ENCODE measurements at places on chromosomes 11 and 22.

DNA sequence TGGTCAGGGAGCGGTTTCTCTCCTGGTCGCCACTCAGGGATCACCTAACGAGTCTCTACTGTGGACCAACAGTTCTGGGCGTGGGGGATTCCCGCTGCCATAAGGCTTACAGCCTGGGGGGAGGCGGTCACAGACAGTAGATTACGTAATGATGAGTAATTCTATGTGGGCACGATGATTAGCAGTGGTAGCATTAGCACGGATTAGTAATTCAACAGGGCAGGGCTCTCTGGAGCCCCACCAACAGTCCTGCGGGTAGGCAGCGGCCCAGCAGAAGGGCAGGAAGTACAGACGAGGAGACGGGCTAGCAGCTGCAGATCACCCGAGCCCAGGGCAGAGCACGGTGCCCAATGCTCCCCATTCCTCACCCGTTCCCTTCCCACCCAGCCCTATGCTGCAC is 3.6 kb downstream of the SHISAL1 start:
- peak; percentile 89 for DNase-seq

DNA sequence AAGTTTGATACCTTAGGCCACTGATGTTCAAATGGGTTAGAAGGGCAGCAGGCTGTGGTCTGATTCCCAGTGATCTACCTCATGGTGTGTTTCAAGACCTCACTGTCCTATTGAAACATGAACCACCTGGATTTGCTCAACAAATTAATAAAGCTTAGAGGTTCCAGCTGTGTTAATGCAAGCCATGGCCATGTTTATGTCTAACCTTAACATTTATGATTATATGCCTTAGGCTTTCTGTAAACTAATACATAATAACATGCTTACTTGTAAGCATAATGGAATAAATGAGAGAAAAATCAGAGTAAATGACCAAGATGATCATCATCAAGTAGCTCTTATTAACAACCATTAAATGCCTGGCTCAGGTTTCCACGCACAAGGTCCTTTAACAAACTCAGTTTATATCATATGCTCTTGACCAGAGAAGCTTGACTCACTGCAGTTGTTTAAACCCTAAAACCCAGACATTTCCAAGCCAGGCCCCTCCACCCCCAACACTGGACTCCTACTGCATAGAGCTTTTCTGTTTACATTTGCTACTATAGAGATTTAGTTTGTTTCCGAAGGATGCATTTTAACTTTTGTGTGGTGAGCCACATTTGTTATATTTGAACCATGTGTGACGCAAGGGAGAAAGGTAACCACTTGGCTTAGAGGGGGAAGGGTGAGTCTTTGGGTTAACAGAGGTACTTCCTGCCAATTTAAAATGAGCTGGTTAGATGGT is 43.7 kb downstream of the KREMEN1 start:
- peak; percentile 42 for DNase-seq

DNA sequence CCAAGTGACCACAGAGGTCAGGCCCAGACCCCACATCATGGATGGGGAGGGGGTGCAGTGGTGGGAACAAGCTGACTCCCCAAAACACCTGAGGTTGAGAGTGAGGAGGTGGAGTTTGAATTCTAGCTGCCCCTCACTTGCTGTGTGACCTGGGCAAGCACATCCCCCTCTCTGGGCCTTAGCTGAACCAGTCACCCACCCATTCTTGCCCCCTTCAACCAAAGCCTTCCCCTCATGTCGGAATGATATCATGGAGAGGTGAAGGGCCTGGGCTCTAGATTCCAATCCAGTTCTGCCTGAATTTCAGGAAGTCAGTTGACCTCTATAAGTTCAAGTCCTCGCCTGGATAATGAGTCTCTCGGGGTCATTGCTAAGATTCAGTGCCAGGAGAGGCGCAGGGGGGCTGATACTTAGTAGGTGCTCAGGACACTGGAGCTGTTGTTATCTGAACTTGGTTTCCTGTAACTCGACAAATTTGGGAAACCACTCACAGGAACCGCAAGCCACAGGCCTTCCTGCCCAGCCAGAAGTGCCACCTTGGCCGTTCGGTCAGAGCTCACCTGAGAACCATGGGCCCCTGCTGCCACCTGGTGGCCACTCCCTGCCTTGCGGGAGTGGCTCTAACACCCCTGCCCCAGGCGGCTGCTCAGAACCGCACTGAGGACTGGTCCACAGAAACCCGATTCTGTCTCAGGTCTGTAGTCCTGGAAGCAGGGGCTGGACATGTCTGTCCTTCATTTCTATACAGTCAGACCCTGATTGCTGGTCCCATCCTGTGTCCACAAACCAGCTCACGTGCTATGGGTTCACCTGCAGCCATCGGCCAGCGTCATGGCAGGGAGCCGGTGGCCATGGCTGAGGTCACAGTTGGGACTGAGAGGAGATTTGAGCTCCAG is 6.9 kb downstream of the CDC42EP1 start:
- peak; percentile 86 for DNase-seq

- no peak for DNase-seq
Measured at GRCh38 chr11:22774716-22775115, 54.9 kb downstream of the SVIP start.

DNA sequence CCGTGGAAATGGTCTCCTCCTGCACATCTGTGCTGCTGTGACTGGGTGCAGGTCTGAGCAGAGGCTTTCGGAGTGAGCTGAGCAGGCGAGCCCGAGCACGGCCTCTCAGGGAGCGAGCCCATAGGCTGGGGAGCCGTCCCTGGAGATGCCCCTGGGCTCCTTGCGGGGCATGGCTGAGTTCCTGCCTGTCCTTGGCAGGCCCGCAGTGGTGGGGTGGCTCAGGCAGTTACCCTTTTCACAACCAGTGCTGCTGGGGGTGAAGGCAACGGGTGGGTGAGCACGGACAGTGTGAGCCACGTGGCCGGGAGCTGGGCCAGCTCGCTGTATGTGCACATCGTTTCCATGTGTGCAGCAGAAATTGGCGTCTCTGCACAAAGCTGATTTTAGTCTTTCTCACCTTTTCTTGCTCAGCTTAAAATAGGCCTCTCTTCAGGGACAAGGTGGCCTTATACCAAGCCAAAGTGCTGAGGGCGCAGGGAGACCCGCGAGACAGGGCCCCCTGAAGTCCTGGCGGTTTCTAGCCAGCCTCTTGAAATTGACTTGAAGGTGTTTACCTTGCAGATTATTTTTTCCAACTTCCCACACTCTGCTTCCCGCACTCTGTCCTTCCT is at the start of gene TP53AIP1:
Gene TP53AIP1, minus strand, starts transcription at position 55 of the 611 bp plus-strand sequence. CDS start 5,053 bp downstream, outside the sequence.
- no peak for DNase-seq

DNA sequence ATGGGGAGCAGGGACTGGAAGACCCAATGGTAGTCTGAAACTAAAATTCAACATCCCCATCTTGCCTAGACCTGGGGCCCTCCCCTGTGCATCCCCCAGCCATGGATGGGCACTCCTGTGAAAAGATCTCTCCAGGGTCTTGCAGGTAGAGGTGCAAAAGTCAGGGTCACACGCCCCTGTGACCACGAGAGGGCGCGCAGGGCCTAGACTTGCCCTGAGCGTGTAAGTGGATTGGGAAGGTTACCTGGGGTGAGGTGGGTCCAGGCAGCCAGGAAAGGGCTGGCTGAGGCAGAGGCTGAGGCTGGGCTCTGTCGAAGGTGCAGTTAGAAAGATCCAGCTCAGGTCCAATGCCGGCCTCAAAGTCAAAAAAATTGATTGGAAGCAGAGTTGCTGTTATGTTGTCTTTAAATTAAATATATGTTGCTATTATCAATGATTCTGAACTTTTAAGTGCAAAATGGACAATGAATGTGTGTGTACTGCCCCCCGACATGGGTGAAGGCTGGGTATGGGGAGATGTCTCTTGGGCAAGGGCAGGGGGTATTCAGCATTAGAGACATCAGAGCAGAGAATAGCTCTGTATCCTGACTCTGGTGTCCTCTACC is 4.8 kb upstream of the POU2F3 start:
- peak; percentile 69 for DNase-seq

- peak; percentile 96 for DNase-seq
Measured at GRCh38 chr11:61698173-61698948, 18.2 kb downstream of the DAGLA start.

DNA sequence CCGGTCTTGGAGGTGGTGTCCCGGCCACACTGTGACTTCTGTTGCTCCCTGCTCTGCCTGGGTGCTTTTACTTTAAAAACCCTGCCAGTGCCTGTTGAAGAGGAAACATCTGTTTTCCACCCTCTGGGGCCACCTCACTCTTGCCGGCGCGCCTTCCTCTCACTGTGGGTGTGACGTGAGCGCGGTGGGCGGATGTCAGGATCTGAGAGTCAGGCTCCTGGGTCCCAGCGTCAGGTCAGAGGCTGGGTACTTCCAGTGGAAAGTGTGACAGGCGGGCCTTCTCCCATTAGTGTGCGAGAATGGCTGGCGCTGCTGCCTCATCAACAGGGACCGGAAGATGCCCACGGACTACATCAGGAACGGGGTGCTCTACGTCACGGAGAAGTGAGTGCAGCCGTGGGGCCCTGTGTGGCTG is 54.2 kb downstream of the GRAMD4 start:
- DNase-seq, result no peak
